Stimulated activated naive CD8-positive, alpha-beta T cell treated with anti-CD3 and anti-CD28 coated beads, Interleukin-15, Interleukin-2, amounts not matched to agents 100 U/mL and 50 U/mL, for 24 hours (primary cell): ENCODE measurements at places on chromosomes 3 and 15.

GRCh38 chr3:156260331-156260730 is 140.0 kb downstream of the KCNAB1 start:
- DNase-seq, result no peak

DNA sequence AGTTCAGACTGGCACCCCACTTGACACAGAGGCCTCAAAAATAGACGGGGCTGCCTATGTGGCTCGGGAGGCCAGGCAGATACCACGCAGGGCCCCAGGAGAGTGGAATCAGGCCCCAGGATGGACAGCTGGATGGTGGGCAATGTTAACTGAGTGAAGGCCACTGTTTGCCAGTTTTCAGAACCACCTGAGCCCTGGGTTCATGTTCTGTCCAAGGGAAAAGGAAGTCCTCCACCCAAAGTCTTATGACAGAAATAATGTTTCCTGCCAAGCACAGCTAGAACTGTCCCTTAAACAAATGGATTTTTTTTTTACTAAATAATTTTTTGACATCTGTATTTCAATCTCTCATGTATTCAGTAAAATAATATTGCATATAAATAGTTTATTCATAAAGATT is 228.4 kb downstream of the KLF13 start:
- no peak for DNase-seq

- DNase-seq, result no peak
Observed at GRCh38 chr3:169665264-169666075, 2.0 kb upstream of the MECOM start.

GRCh38 chr3:39573392-39573791 is 105.9 kb downstream of the MOBP start:
- DNase-seq, result no peak

DNA sequence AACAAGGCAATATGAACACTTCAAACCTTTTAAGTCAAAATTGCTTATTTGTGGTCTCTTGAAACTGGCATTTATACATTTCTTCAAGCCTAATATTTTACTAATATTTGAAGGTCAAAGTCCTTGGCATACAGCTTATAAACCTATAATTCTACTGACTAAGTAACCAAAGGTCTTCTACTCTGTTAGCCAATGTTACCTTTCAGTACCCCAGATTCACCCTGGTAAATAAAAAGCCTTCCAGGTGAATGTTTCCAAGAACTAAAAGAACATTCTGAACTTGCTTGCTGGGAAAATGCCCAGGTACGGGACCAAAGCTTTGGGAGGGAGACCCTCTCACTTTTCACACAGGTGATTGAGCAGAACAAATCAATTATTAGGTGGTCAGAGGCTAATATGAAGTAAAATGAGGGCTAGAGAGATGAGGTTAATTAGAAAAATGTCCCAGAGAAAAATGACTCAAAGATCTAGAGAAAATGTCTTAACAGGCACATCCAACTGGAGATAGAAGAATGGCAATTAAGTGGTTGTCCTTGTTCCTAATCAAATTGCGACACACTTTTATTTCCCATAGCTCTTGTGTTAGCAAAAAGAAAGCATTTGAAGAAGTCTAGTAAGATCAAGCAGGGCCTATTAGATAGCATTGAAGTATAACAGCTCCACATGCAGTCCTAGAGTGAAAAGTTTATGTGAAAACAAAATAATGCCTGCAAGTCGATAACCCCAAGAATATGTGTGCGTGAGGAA is 232.0 kb downstream of the FOXP1 start:
- no peak for DNase-seq

GRCh38 chr3:57165641-57166040 is 488 bp upstream of the IL17RD start:
- DNase-seq, result no peak

GRCh38 chr3:66592927-66593625 is 92.3 kb upstream of the LRIG1 start:
- DNase-seq, result no peak

GRCh38 chr3:141940194-141940776 is 63.8 kb downstream of the ATP1B3 start:
- peak; percentile 59 for DNase-seq

GRCh38 chr3:147680837-147681483 is 271.8 kb downstream of the ZIC1 start:
- DNase-seq, result no peak

- no peak for DNase-seq
Observed at GRCh38 chr3:153864793-153865192, 256.4 kb upstream of the ARHGEF26 start.

GRCh38 chr3:192080336-192080735 is 619.4 kb downstream of the PYDC2 start:
- DNase-seq, result no peak

- DNase-seq, result no peak
Observed at GRCh38 chr3:52294320-52295150, 6.9 kb downstream of the GLYCTK start.

DNA sequence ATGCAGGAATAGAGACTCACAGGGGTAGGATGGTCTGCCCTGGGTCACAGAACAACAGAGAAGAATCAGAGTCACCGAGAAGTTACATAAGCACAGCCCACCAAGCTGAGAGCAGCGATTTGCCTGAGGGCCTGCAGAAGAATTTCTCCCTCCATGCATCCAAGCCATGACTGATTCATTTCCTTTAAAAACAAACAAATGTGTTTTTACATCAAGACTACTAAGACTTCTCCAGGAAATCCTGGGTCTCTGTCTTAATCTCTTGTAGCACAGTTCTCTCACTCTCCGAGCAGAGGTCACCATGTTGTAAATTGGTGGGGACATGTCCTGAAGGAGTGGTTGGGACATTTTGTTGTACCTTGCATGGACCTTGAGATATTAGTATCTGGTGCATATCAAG is 159.8 kb downstream of the THSD4 start:
- DNase-seq, result no peak

- no peak for DNase-seq
Observed at GRCh38 chr3:13021141-13022114, 51.8 kb downstream of the IQSEC1 start.

GRCh38 chr3:65672871-65673815 is 365.6 kb downstream of the MAGI1 start:
- DNase-seq, result peak; percentile 32

DNA sequence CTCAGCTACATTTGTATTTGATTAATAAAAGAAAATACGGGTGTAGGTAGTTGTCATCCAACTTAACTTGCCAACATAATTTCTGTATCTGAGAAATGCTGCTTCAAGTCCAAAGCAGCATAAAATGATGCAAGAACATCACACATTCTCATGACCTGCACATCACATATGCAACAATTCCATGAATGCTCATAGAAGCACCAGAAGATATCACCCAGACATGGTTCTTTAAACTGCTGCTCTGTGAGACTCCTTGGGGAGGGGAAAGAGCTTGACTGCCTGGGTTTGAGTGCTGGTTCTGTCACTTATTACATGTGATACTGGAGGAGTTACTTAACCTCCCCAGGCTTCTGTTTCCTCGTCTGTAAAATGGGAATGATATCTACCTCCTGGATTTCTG is 39.4 kb downstream of the CHST14 start:
- no peak for DNase-seq

GRCh38 chr3:42894698-42895579 is 11.0 kb upstream of the ZNF662 start:
- DNase-seq, result no peak

DNA sequence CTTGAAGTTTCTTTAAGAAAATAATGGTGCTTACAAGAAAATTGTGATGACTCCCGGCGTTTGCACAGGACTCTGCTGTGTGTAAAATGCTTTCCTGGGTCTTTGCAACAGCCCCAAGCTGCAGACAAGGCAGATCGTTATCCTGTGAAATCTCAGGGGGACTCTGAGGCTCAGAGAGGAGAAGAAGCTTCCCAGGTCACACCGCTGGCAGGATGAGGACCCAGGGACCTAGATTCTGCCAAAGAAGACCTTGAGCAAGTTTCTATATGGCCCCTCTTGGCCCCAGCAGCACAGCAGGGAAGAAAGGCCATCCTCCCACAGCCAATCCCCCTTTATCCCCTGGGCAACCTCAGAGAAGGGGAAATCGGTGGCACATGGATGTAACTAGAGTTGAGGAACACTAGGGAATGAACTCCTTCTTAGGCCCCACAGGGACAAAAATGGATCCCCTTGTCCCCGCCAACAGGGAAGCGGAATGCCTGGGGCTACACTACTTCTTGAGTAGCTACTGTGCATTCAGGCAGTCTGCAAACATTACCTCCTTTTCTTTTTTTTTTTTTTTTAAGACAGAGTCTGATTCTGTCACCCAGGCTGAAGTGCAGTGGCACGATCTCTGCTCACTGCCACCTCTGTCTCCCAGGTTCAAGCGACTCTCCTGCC is 72.8 kb downstream of the CPN2 start:
- no peak for DNase-seq

DNA sequence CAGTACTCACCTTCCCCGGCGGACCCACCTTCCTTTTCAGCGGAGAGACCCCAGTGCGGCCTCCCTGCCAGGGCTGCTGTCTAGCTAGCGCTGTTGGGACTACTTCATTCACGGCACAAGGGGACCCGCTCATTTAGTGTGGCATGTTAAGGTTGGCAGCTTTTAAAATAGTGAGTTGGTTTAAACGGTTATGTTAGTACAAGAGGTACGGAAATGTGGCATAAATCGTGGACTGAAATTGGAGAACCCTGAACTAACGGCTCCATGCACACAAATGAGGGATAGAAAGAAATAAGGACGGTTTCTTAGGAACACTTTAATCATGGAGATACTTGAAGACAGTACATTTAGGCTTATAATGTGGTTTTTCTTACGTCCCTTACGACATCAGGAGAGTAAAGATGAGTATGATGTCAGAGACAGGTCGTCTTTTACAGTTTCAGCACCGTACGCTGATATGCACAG is 752 bp downstream of the CEP63 start:
- DNase-seq, result no peak

DNA sequence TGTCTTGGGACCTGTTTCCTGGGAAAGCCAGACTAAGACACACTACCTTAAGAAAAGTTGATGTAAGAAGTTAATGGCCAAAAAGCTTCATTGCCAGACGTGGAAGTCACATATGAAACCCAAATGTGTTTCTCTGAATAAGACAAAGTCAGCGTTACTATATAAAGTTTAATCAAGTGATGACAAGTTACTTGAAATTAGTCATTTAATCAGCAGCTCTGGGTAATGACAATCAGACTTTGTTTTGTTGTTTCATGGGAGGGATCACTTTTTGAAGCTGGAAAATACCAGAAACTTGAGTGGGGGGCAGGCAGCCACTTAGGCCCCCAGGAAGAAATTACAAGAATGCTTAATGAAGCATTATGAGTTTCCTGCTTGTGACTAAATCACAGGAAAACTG is 218.6 kb downstream of the PTPRG start:
- no peak for DNase-seq

GRCh38 chr3:107846279-107846852 is 244.5 kb downstream of the CD47 start:
- peak; percentile 51 for DNase-seq

DNA sequence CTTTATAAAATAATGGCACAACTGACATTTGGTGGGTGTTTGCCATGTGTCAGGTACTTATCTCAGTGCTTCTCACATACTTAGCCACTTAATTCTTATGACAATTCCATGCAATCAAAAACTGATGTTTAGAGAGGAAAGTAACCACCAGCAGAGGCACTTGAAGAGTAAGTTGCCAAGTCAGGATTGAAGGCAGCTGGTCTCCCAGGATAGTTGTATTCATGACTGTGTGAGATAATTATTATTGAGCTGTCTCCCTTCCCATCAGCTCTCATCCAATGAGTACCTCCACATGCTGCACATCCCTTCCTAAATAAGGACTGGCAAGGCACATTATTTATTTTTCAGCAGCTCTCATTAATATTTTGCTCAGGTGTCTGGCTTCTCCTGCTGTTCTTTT is 4.8 kb downstream of the VEPH1 start:
- DNase-seq, result no peak

DNA sequence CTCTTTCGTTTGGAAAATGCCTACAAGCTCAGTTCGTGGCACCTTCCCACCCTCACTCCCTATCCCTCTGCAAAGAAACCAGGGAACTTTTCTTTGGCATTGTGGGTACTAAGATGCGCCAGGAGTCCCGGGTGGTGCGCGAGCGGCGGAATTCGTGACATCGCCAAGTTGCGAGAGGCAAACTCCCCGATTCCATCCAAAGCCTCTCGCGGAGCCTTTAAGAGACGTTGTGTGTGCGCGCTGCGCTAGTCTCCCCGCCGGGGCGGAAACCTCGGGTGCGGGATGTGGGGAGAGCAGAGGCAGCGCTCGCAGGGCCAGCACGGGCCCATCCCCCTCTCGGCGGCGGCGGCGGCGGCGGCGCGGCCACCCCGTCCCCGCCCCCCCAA is 443 bp upstream of the NR2F2 start:
- no peak for DNase-seq

- no peak for DNase-seq
Observed at GRCh38 chr3:60948488-60948887, 302.8 kb downstream of the FHIT start.

- no peak for DNase-seq
Observed at GRCh38 chr15:70098153-70098460, 390 bp upstream of the TLE3 start.

- DNase-seq, result no peak
Observed at GRCh38 chr15:54032066-54032465, 53.8 kb downstream of the UNC13C start.

DNA sequence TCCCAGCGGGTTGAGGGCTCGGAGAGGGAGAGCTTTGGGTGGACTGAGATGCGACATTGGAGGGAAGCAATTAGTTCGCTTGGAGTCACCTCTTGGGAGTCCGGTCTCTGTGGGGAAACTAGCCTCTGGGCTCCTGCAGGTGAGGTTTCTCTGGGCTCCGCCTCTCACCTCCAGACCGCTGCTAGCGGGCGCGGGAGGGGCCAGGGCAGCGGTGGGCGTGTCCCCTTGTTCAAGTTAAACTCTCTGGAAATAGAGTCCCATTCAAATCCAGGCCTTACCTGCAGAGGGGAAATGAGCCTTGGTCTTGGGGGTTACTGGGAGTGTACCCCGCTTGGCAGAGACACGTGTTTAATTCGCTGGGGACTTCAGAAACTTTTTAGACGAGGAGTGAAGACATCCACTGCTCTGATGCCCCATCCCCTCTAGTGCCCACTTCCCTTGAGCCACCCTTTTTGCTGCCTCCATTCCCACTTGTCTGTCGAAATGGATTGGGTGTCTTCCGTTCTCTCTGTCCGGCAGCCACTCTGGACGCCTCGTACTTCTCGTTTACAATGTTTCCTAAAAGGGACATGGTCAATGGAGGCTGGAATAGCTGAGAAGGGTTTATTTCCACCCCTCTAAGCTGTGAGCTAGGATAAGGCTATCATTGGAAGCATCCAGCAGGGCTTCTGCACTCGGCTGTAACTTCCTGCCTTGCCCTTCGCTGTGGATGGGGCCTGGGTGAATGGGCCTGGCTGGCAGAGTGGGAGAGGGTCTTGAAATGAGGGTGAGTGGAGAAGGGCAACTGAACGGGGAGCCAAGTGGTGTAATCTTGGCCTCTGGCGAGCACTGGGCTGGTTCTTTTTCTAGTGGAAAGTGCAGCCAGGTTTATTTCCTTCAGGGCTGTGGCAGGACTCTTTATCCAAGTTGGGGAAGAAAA is 1.1 kb downstream of the MITF start:
- no peak for DNase-seq

DNA sequence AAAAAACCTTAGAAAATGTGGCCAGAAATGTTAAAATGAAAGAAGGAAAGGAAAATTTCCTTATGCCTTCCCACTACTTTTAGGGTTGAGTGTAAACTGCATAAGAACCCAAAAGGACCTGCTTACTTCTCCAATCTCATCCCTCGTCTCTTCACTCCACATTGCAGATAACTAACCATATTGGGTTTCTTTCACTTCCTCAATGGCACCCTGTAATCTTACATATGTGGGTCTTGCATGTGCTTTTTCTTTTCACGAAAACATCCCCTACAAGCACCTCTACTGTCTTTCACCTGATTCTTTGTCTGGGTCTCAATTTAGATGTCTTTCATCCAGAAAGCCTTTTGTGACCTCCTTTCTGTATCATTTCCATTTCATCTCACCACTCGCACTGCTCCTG is 23.1 kb downstream of the EOMES start:
- no peak for DNase-seq
